ENCODE measurements at places on chromosomes 6 and 20.

GRCh38 chr20:43949741-43950618 is 35.3 kb downstream of the TOX2 start:
- DNase-seq, result peak; percentile 88

- no peak for DNase-seq
These were observed 326.5 kb upstream of the RUNX2 start for GRCh38 chr6:45001663-45002062.

- DNase-seq, result no peak
These were observed at the start of gene LKAAEAR1 for GRCh38 chr20:64083804-64084684. Gene LKAAEAR1, minus strand, starts transcription at chr20:64084398. Its CDS starts 179 bp downstream, at chr20:64084219.

DNA sequence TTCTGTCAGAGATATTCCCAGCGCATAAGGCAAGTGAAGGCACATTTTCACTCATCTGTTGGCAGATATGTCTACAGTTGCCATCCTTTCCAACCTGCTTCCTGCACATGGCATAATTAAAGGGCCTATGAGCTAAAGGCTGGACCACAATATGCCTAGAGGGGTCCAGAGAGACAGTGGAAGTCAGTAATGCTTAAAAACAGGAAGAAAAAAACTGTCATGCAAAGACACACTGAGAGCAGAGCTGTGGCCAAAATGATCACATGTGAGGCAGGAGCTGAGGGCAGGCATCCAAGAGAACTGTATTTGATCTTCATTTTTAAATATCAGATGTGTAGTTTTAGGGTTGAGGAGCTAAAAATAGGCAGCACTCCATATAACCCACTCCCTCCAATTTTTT is 125.0 kb upstream of the BACH2 start:
- no peak for DNase-seq

DNA sequence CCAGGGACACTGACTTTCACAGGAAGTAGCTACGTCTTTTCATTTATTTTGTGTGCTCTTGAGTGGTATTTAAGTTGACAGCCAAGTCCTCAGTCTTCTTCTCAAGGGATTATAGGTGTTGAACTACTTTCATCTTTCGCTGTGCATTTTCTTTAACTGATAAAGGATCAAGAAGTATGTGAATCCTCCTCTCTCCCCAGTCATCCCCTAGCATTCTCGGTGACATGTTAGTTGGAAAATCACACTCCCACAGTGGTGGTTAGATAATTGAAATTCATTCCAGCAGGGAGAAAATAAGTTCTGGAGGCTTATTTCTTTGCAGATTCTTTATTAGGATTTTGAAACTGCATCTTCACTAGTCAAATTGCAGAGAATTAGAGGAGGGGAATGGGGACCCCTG is 569.4 kb downstream of the MEI4 start:
- DNase-seq, result no peak

DNA sequence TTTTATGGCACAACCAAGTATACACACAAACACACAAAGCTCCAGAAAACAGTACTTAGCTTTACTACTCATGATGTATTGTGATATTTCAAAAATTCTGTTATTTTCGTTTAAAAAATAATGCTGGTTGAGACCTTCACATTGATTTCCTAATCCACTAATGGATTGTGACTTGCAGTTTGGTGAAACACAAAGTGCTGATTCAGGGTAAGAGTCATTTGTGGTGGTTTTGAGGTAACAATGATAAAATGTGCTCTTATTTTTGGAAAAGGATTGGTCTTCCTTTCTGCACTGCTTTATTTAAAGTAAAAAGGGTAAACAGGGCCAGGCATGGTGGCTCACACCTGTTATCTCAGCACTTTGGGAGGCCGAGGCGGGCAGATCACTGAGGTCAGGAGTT is 1.9 kb downstream of the AAR2 start:
- DNase-seq, result no peak

GRCh38 chr20:56987986-56988385 is 278.5 kb downstream of the BMP7 start:
- no peak for DNase-seq

GRCh38 chr20:14644306-14645097 is 307.1 kb upstream of the FLRT3 start:
- DNase-seq, result no peak

DNA sequence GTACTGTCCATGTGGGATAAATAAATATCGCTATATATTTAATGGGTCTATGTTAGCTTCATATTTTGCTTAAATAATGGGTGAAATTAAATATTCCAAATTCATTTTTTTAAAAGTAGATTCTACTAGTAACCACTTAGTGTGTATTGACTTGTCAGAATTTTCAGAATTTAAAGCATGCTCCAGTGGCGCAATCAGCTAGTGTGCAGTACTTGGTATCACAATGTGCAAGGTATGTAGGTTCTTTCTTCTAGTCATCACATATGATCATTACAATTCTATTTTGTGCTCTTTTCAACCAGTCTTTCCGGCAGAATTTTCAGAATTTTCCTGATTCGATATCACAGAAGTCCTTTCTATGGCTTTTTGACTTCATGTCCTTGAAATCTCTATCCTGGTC is 32.6 kb downstream of the PDE7B start:
- no peak for DNase-seq

DNA sequence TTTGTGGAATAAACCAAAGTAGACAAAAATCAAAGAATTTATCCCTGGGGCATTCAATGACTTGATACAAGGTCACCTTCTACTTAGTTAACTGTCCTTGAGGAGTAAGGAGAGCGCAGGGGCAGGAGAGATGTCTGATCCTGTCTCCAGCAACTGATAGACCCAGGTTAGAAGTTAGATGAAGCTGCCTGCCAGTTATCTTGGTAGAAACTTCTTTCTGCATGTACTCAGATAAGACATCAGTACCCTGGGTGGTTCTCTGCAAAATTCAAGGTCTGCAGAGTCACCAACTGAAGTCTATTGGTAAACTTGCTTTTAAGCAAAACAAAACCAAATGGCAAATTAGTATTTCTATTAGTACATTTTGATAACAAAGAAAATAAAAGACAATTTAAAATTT is 2.7 kb downstream of the SGK1 start:
- no peak for DNase-seq

DNA sequence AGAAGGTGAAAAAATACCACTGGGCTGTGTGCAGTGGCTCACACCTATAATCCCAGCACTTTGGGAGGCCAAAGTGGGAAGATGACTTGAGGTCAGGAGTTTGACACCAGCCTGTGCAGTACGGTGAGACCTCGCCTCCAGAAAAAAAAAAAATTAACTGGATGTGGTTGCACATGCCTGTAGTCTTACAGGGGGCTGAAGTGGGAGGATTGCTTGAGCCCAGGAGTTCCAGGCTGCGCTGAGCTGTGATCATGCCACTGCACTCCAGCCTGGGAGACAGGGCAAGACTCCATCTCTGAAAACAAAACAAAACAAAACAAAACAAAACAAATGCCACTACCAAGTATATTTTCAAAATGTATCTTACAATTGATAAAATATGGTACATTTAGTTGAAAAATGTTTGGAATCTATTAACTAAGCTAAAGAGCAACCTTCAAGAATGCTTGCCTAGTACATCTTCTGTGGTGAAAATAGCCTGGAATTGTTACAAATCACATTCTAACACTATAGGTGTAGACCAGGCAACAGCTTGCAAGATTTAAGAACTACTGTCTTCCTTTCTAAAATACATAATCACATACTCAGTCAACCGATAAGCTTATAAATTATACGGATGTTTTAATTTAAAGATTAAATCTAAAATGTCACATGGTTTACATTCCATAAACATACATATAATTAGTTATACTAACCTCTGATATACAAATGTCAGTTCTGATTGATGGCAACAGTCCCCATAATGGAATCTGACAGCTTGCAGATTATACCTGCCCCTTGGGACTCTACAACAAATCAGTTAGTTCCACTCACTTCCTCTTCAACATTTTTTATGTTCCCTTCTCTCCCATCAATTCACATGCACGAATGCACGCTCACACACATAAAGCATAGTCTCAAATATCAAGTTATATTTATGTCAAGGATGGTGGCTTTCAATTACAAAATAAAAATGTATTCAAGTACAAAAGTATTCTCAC is 150.8 kb downstream of the ASCC3 start:
- DNase-seq, result no peak

DNA sequence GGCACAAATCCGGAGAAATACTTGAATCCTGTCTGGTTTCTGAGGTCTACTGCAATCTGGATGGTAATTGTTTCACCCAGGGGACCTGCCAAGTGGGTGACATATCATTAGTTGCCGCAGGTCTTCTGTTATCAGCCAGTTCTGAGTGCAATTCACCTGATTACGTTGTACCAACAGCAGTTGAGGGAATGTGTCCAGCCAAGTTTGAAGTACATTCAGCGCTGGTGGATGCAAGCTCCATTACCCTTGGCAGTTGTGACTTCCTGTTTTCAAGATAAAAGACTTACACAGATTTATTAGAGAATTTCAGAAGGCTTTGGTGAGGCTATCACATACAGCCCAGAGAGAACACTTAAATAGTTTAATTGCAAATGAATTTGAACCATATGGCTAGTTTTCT is 42.8 kb downstream of the FNDC1 start:
- no peak for DNase-seq

DNA sequence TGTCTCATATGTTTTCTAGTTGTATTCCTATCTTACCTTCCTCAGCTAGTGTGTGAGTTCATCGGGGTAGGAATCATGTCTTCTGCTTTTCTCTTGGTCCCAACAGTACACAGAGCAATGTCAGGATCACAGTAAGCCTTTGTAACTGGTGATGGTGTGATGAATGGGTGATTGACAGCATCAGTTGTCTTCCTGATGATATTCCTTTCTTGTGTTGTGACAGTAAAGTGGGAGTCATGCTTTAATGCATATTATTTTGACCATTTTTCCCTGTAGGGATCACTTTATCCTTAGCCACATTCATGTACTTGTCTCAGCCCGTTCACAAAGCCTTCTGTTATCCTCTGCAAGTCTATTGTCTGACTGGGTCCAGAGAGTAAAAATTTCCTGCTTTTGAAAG is 501.7 kb downstream of the UTRN start:
- no peak for DNase-seq

- no peak for DNase-seq
These were observed 40.6 kb upstream of the TMEM181 start for GRCh38 chr6:158519300-158519699.

Data from activated CD4-positive, alpha-beta memory T cell treated with anti-CD3 and anti-CD28 coated beads for 36 hours (primary cell).